ENCODE measurements at places on chromosomes 3 and 15. TPM values are rescaled to one million over a fixed set of nuclear protein-coding genes. Genes with fewer than 3 reads are reported as not detected.

GRCh38 chr3:54574906-54575617 is 352.8 kb downstream of the LRTM1 start:
- DNase-seq, result no peak

- DNase-seq, result no peak
These were observed 196.4 kb upstream of the SLC24A5 start for GRCh38 chr15:47924381-47924780.

GRCh38 chr3:72152551-72153476 is 367.9 kb upstream of the PROK2 start:
- DNase-seq, result peak; percentile 88

DNA sequence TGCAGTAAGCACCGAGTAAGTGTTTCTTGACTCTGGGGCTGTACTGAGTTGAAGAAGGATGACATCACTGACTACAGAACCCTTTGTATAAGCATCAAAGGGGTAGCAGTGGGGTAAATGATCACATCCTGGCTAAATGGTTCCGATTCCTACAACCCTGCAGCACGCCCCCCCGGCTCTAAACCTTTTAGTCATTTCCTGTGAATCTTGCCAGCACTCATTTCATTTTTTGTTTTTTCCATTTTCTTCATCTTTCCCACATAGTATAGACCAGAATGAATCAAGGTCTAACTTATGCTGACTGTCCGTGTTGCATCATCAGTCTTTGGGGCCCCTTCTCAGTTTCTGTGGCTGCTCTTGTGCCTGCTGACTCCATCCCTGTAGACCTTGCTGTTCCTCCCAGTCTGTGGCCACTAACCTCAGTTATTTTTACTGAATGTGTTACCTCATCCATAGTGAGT is 383.1 kb upstream of the TPRG1 start:
- DNase-seq, result peak; percentile 83

DNA sequence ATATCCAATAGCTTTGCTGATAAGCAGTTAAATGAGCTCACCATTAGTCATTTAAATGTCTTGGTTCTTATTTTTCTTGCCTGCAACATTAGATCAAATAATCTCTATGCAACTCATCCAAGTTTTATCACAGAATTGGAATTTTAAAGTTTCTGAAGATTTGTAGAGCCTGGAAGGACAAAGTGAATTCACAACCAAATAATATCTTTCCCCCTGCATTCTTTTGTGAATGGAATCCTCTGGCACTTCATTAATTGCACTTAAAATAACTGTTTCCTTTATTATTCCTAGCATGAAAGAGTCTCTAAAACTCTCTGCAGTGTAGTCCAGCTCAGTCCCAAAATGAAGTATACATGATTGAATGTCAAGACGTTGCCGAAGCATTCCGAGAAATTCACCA is 345.6 kb upstream of the TGFBR2 start:
- DNase-seq, result no peak

DNA sequence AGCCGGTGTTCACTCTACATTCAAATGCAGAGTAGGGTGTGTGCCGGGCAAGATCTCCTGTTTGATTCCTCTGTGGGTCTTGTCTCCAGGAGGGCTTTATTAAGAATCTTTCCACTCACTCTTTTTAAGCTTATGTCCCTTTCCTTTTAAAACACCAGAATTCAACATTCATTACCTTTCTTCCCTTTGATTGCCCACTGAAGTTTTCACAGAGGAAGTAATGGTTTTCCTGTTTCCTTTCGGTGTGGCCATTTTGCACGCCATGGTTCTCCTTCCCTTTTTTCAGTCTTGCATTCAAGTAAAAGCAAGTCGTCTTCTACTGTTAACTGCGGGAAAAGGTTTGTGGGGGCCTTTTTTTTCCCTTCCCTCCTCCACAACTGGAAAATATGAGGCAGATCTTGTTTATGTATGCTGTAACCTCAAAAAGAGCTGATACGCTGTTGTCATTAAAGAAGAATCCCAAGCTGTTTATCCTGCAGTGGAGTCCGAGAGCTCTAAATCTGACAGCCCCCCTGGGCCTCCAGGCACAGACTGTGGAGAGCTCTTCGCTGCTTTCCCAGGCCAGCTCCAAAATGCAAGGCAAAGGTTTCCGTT is 40.5 kb downstream of the FILIP1L start:
- DNase-seq, result peak; percentile 85

- peak; percentile 93 for DNase-seq
These were observed 14.6 kb downstream of the XIRP1 start for GRCh38 chr3:39177708-39178332.

DNA sequence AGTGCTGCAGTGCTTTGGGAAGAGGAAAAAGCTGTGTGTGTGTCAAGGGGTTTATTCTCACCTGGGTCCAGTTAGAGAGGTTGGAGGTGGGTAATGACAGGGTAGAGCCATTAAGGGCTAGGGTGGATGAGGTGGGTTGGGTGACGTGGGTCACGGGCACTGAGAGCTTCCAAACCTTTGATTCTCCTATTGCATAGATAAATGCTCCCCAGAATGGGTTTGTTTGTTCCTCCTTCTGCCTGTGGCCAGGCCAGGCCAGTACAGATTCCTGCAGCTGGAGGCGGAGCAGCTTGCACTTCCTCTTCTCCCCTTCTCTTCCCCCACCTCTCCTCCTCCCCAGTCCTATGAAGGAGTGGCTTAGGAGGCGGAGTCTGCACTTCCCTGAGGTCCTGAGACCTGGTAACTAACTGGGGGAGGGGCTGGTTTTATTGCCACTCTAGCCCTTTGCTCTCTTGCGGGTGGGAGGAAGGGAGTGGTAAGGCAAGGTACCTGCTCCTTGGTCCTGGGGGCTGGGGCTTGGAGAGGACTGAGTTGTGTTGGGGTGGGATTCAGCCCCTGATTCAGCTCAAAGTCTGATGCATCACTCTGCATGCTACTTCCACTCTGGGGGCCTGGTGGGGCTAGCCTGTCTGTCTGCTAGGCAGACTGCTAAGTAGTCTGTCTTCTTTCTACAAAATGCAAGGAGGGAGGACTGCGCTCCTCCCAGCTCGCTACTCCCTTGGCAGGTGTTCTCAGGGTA is 3.5 kb downstream of the SPINT1 start:
- no peak for DNase-seq

- DNase-seq, result peak; percentile 54
These were observed 23.3 kb downstream of the ANAPC13 start for GRCh38 chr3:134462331-134462941.

DNA sequence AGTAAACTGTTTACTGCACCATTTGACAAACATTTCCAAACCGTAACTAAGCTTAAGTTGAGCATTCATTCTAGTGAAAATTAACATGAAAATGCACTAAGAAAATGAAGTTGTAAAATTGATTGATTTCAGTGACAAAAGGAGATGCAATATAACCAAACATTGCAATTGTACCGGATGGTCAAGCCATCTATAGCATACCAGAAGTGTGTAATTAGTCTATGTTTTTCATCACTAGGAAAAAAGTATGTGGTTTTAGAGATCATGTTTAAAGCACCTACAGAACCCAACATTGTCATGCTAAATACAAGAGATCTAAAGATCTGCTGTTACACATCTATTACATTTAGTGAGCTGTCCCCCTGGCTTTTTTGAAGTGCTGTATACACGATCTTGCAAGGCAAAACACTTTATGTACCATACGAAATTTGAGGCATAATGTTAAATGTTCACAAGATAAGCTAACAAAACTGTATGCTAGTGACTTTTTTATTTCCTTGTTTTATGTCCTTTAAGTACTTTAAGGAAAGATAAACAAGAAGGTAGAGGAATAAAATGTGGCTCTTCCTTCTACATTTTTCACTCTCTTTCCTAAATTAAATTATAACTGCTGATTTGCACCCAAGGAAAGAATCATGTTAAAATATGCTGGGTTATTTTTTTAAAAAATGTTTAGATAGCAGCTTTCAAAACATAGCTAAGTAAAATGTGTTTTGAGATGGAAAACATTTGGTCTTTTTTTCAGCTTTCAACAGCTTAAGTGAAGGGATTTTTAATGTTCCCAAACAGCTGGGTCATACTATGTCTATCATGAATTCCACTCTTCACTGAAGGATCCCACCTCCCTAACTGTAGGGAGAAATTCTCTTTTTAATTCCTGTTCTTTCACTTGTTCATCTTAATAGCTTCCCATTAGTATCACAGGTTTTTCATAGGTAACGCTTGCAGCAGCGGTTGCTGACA is 498.0 kb downstream of the MECOM start:
- no peak for DNase-seq

DNA sequence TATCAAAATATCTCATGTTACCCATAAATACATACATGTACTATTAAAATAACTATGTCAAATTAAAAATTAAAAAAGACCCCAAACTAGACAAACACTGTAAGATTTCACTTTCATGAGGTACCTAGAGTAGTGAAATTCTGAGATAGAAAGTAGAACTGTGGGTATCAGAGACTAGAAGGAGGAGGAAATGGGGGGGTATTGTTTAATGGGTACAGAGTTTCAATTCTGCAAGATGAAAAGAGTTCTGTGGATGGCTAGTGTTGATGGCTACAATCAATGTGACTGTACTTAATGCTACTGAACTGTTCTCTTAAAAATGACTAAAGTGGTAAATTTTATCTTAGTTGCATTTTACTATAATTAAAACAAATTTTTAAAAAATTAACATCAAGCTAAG is 36.6 kb downstream of the RFX7 start:
- no peak for DNase-seq

- DNase-seq, result peak; percentile 32
These were observed 42.4 kb upstream of the ETV5 start for GRCh38 chr3:186151077-186151971.

GRCh38 chr3:184586851-184587250 is 25.3 kb downstream of the EPHB3 start:
- no peak for DNase-seq

- no peak for DNase-seq
These were observed 52.2 kb downstream of the IGF1R start for GRCh38 chr15:98700519-98700918.

DNA sequence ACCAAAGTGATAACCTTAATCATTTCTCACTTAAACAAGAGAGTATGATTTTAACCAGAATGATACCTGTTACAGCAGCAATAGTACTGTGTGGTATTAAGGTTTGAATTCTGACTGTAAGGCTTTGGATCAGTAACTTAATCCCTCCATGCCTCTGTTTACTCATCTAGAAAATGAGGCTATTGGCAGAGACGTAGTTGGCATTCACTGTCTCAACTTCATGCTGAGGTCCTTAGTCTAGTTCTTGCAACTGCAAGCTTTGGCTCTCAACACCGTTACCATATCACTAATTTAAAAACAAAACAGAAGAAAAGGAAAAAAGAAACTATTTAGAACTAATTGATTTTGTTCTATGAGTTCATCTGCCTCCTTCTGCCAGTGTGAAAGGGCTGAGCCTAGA is 875.4 kb downstream of the MCTP2 start:
- DNase-seq, result no peak

- no peak for DNase-seq
These were observed 856.1 kb downstream of the SI start for GRCh38 chr3:164222197-164222596.

DNA sequence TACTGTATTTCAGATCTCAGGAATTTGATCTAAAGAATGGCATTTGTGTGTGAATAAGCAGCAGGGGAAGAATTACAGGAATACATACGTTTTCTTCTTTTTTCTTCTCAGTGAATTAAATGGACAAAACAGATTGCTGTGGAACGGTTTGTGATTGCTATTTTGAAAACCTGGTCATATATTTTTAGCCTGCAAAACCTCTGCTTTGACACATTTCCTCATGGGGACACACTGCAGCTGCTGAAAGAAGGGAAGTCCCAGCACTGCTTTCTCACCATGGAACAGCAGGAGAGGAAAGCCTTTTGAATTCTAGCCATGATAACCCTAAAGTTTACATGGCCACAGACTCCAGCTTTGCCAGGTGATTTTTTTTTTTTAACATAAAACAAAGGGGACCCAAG is 315.0 kb downstream of the OXSM start:
- no peak for DNase-seq

- no peak for DNase-seq
These were observed 12.7 kb downstream of the CSPG5 start for GRCh38 chr3:47565734-47566550.

GRCh38 chr3:17741621-17742101 is 770 bp downstream of the TBC1D5 start:
- DNase-seq, result peak; percentile 88

- no peak for DNase-seq
These were observed 66.3 kb upstream of the NAALADL2 start for GRCh38 chr3:174792864-174793263.

DNA sequence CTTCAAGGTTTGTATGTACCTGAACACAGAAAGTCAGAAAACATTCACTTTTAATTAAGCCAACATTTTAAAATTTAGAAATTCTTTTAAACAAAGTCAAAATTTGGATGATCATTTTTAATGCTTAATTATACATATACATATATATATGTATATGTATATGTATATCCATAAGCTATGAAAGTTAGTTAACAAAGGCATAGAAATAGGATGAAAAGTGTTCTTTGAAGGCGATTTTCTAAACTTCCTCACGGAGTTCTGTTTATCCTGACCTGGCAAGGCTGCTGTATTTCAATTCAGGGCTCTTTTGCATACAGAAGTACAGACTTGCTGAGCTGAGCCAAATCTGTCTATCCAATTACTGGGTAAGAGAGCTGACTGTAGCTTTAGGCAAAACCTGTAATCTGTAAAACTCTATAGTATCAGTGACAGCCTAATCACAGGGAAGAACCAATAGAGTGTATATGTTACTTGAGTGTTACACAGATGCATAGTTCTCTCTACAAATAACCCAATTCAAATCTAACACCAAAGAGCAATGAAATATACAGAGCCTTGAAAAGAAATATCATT is 32.1 kb upstream of the THRB start:
- no peak for DNase-seq

DNA sequence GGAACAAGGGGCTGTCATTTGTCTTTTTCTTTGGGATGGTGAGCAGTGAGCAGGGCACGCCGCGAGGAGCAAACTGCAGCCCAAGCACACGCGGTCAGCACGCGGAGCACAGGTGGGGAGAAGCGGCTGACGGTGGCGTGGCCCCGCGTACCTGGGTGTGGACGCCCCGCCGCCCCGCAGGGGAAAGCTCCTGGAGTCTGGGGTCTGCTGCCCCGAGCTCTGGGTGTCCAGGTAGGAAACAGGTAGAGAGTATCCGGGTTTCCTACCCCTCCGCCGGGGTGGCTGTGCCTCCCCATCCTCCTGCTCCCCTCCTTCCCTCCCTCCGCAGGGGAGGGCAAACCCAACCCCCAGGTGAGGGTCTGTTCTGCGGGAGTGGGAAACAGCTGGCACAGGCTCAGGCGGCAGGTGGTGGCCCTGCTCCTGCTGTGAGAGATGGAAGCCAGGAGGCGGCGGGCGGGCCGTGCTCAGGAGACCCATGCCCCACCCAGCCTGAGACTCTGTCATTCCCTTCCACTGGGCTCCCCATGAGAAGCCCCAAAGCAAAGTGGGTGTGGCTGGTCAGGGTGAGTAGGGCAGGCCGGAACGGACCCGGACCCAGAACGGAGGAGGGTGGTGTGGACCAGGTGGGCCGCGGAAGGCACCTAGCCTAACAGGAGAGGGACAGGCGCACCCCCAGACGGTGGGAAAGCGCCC is 56.9 kb upstream of the CGNL1 start:
- no peak for DNase-seq

The GPR149 gene
- total RNA-seq, result not detected

The PLA2G4D gene
- not detected for total RNA-seq

The INAFM2 gene
- total RNA-seq, result 25.6 TPM

The PLD1 gene
- 10.9 TPM for total RNA-seq

The NANOGP8 gene
- not detected for total RNA-seq

The ATP2B2 gene
- 0.72 TPM for total RNA-seq

The ELL3 gene
- total RNA-seq, result 1.2 TPM

The GLDN gene
- total RNA-seq, result 0.78 TPM

The RPP25 gene
- total RNA-seq, result 14.9 TPM

The BBX gene
- 54.9 TPM for total RNA-seq

The SCN11A gene
- not detected for total RNA-seq

The ACKR4 gene
- total RNA-seq, result 0.98 TPM
